ENCODE measurements at places on chromosomes 7 and 10.

- no peak for DNase-seq
These were observed 177.6 kb downstream of the VTI1A start for GRCh38 chr10:112624546-112625048.

DNA sequence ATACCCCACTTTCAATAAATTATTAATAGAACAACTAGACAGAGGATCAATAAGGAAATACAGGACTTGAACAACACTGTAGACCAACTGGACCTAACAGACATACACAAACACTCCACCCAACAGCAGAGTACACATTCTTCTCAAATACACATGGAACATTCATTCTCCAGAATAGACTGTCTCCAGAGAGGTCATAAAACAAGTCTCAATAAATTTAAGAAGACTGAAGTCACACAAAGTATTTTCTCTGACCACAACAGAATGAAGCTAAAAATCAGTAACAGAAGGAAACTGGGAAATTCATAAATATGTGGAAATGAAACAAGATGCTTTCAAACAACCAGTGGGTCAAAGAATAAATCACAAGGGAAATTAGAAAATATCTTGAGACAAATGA is 119.8 kb downstream of the SMURF1 start:
- no peak for DNase-seq

DNA sequence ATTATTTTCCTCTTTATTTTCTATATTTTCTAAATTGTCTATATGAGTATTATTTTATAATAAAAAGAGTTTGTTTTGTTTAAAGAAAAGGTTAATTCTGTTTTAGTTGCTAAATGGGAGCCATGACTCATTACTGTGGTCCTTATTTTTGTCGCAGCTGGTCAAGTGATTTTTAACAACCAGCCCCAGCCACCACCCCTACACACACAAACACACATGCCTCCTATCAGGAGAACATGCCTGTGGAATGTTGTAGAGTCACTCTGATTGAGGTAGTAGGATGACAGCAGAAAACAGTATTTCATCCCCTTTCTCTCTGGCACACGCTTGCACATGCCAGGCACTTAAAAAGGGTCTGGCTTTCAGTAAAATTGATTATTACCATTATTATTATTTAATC is 68.6 kb upstream of the GDF10 start:
- no peak for DNase-seq

DNA sequence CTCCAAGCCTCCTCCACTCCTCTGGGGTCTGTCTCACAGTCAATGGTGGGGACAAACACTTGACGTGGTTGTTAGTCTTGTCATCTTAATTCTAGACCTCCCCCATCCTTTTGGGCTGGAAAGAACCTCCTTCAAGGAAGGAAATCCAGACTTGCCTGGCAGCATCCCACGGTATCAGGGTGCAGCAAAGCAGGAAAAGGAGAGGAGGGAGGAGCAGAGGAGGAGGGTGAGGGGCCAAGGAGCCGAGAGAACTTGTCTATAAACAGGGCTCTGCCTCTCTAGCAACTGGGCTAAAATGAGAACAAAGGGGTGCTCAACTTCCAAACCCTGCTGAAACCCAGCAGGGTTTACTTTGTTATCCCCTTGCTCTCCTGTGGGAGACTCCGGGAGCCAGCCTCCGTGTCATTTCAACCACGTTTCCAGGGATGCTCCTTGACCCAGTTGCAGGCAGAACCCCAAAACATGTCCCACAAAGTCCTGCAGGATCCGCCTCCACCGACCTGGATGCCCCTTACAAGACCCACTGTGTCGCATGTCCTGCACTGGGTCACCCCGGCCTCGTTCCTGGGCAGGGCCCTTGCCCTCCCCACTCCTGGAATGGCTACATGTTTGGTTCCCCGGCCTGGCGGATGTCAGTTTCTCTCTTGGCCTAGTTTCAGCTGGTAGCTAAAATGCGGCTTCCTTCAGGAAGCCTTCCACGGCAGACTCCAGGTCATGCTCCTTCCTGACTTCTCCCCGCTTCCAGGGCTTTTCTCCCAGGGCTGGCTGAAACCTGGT is 69.7 kb upstream of the MGMT start:
- DNase-seq = no peak

DNA sequence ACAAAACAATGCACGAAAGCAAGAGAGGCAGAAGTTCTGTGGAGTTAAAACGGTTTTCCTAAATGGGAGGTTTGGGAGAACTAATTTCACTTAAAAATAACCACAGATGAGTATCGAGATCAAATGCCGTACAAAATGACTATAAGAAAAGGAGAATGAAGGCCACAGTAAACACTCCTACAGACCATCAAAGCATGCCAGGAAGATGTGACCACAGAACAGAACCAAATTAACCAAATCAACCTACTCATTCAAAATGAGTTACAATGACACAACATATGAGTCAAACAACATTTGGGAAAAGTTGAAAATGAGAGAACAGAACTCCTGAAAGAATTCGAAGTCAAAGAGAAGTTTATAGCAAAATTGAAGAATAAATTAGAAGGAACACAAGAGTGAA is 24.3 kb upstream of the DOCK1 start:
- DNase-seq = no peak

GRCh38 chr7:34493752-34494151 is 164.3 kb upstream of the NPSR1 start:
- no peak for DNase-seq

GRCh38 chr7:136009488-136010079 is 32.4 kb upstream of the MTPN start:
- peak; percentile 65 for DNase-seq

DNA sequence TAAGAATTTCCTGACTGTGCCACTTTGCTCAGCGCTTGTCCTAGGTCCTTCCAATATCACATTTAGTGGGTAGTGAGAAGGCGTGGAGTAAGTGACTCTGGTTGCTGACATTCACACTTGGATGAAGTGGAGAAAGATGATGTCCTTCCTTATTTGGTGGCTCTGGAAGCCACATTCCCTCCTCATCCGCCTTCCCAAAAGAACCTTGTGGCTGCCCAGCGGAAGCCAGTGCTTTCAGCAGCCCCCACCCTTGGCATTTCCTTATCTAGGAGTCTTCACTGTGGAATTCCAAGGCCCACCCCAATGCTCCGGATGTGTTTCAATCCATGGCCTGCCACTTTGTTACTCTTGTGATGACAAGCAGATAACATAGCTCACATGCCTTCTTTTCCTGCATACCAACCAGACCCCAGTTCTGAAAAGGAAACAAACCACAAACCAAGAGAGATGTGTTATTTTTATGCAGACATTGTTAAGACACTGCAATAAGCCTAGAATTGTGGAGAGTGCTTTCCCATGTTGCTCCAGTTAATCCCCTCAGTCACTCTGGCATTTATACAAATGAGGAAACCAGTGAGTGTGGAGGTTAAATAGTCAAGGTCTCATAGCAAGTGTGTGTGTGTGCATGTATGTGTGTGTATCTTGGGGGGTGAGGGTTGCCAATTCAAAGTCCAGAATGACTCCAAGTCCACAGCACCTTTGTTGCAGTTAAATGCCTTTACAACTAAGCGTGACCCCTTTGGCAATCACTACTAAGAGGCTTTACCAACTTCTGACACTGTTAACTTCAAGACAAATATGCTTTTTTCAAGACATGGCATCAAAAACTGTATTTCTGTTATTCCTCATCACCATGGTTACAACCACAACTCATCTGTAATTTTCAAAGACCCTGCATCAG is 10.3 kb upstream of the ANKRD1 start:
- no peak for DNase-seq

- DNase-seq = no peak
These were observed 89.4 kb upstream of the MYL10 start for GRCh38 chr7:101718363-101719122.

Measured in NCI-H1092 treated with DMSO at 0.1 percent for 48 hours (cell line).